ENCODE measurements at places on chromosomes 1 and 21. TPM values are rescaled to one million over a fixed set of nuclear protein-coding genes. Genes with fewer than 3 reads are reported as not detected.

GRCh38 chr1:94927405-94928175, 680 bp upstream of the CNN3 start:
- no peak for DNase-seq

- DNase-seq, result no peak
Observed at GRCh38 chr1:179955287-179955680, 674 bp downstream of the CEP350 start.

- DNase-seq, result no peak
Observed at GRCh38 chr1:204477036-204477740, 17.4 kb downstream of the PIK3C2B start.

DNA sequence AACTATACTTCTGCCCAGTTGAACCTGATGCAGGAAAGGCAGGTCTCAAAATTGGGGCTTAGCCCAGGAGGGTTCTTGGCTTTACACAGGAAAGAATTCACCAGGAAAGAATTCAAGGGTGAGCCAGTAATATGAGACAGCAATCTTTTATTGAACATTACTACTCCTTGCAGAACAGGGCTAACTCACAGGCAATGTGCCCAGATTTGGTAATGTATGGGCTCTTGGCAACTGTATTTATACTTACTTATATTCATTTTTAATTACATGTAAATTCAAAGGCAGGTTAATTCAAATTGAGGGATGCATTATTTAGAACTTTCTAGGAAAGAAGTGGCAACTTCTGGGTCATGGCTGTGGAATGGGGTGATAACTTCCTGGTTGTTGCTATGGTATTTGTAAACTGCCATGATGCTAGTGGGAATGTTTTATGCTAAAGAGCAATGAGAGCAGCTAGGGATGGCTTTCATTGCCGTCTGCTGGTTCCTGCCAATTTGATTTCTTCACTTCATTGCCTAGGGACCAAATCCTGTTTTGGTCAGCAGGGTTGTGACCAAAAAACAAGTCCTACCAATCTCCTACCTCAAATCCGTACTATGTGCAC, 107.5 kb downstream of the CHRM3 start:
- DNase-seq, result no peak

DNA sequence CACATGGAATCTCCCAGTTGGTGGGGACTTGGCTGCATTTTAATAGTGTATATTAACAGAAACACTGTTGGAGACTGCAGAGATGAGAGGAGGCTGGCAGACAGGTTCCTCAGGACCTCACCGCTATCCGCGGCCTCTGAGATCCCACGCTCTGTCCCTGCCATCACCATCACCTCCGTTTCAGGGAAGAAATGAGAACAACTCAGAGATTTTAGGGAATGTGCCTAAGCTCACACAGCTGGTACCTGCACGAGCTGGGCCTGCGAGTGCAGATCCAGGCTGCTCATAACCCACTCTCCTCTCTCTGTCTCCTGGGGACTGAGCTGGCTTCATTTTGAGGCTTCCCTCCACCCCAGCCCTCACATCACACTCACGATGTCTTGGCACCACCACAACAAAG, 62.0 kb downstream of the UMODL1 start:
- DNase-seq, result no peak

FTCD gene
- total RNA-seq, result 1.5 TPM

BTBD8 gene
- 4.4 TPM for total RNA-seq

DNA sequence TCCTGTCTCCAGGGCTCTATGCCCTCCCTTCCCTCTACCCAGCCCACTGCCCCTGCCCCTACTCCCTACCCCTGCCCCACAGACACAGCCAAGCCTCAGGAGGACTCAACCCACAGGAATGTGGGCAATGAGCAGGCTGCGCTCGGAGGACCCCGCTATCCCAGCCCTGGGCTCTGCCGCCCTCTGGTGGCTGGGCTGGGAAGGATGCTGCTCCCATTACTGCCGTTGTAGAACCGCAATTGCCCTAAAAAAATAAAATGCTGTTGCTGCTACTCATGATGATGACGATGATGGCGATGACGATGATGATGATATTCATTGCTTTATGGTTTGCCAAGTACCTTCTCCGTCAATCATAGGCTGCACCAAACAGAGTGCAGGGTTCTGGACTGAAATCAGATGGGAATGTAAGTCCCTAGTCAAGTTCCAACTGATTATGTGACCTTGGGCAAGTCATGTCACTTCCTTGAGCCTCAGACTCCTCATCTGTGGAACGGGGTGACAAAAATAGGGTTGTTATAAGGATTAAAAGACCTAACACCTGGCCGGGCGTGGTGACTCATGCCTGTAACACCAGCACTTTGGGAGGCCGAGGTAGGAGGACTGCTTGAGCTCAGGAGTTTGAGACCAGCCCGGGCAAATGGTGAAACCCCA, 24.6 kb downstream of the ARHGEF19 start:
- peak; percentile 89 for DNase-seq

DNA sequence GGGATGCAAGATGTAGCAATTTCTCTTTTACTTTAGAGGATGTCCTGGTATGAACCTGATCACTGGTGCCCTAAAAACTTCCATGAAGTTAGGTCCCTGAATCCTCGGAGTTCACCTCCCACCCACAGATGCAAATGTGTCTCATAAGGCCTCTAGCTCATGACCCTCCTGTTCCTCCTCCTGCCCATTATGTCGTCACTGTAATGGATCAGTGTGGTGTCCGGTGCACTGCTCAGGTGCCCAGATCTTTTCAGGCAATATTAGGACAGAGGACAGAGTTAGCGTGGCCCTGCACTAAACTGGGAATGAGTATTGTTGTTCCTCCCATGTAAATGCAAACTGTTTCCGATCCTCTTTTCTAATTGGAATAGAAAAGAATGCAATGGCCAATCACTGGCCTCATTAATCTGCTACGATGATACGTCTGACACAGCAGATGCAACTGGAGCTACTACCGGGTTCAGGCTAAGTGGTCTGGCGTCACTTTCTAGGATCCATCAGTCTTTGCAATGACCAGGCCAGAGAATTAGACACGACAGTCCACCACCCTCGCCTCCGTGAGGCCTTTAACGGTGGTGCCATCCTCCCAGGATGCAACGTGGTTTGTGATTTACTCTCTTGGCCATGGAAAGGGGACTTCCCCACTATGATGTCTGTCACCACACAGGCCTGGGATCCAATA, 3.4 kb upstream of the COL6A2 start:
- DNase-seq, result no peak

TNFRSF1B gene
- 13.0 TPM for total RNA-seq

- DNase-seq, result peak; percentile 42
Observed at GRCh38 chr1:48530727-48531351, 58.8 kb upstream of the SPATA6 start.

DNA sequence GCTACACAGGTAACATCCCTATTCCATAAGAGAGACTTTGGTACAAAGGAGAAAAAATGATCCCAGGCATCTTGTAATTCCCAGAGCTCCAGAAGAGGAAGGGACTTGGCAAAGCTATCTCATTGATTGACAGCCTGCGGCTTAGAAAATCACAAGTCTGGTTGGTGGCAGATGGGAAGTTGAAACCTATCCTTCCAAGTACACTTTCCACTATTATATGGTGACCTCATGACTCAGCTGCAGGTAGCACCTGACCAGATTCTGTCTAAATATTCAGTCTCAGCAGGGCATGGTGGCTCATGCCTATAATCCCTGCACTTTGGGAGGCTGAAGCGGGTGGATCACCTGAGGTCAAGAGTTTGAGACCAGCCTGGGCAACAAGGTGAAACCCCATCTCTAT, 89.9 kb downstream of the TIAM1 start:
- DNase-seq, result no peak

DNA sequence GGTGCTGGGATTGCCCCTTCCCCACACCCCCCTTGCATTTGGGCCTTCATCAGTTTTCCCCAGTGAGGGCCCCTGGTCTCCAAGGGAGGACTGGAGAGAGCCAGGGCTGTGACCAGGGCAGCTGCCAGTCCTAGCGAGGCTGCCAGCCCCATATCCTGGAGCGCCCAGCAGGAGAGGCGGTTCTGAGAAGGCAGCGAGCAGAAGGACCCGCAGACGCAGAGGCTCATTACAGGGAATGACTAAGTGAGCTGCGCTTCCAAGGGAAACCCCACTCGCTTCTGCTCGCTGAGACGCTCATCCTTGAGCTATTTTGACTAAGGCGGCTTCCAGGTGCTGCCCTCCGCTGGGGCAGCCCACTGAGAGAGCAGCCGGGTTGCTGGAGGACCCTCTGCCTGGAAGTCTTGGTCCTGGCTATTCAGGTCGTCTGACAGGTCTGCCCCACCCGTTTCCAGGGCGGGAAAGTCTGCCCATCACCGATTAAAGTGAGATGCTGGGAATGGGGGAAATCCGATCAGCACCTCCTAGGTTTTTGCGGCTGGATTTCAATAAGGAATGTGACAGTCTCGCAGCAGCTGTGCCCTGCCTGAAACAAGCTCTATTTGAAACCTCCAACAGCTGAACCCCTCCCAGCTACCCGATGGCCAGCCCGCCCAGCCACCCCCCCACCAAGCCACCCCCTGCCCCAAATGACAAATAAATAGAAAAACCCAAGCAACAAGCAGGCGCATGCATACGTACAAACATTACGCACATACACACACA, 2.8 kb downstream of the KCNN3 start:
- peak; percentile 45 for DNase-seq

GRCh38 chr1:204225841-204226735, 12.3 kb upstream of the GOLT1A start:
- no peak for DNase-seq

DNA sequence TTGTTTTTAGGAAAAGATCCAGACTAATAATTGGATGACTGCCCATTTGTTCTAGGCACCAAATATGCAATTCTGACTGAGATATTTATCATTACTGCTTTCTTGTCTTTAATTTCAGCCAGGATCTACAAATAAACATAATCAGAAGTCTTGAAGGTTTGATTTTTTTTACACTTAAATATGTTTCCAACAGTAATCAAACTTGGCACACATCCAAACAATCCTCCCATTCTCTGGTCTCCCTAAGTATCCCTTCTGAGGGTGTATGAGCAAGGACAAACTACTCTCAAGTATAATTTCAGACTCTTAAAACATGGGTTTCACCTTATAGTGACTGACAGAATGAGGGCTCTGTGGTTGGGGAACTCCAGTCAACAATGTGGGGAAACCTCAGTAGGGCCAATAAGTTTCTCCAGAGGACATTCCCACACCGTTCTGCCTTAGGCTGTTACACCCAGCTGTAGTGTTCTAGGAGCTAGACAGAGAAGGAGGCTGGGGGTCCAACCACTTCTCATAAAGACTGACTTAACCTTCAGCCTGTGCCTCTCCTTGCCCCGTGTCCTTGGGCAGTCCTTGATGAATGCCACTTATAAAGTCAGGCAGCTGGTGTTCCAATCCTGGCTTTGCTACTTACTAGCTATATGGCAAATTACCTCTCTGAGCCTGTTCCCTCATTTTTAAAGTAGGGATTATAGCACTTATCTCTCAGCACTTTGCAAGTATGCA, 1.5 kb upstream of the PALMD start:
- DNase-seq, result no peak

GRCh38 chr1:151570819-151571218, 30.7 kb downstream of the TUFT1 start:
- DNase-seq, result no peak

GRCh38 chr1:8879922-8880676, 1.6 kb upstream of the ENO1 start:
- DNase-seq, result no peak

GRCh38 chr1:50268049-50268448, 155.2 kb downstream of the DMRTA2 start:
- DNase-seq, result no peak

DNA sequence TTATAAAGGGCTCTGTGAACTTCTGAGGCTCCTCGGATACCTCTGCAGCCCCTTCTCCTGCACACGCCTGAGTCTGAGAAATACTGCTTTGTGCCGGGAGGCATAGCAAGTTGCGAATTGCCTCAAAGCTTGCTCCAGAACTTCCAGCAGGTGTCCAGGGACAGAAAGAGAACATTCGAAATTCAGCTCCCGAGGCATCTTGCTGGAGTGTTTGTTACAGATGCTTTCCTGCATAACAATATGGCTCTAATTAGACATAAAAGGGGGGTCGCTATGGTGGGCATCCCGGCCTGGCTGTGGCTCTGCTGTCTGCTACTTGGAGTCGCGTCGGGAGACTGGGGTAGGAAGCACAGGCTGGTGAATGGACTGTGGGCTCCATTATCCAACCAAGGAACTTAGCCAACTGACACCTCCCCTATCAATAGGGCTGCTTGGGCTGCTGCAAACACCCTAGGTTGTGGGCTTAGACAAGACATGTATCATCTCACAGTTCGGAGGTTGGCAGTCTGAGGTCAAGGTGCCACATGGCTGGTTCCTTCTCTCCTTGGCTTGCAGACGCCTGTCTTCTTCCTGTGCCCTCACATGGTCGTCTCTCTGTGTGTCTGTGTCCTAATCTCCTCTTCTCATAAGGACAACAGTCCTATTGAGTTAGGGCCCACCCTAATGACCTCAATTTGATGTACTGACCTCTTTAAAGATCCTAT, 607.0 kb downstream of the NPHP4 start:
- no peak for DNase-seq

DNA sequence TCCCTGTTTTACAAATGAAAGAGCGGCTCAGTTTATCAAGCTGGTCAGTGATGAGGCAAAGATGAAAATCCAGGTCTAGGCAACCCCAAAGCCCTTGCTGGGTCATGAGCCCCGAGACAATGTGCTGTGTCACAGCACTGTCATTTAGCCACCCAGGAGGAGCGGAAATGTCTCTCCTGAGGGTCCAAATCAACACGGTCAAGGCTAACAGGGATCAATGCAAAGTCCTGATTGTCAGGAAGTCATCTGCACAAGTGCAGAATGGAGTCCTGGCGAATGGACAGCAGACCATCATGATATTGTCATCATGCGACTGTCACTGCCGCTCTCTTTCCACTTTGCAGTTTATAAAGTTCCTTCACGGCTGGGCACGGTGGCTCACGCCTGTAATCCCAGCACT, 30.2 kb downstream of the NCMAP start:
- DNase-seq, result no peak

GRCh38 chr1:177937931-177938330, 31.9 kb downstream of the SEC16B start:
- DNase-seq, result no peak

SLC6A9 gene
- 1.6 TPM for total RNA-seq
